ENCODE measurements at places on chromosomes 5 and 9.
A peak's percentile ranks its signal among the peaks of the same experiment; 100 is the strongest.

- DNase-seq, result no peak
Observed at GRCh38 chr9:127133739-127134167, 11.3 kb upstream of the ANGPTL2 start.

DNA sequence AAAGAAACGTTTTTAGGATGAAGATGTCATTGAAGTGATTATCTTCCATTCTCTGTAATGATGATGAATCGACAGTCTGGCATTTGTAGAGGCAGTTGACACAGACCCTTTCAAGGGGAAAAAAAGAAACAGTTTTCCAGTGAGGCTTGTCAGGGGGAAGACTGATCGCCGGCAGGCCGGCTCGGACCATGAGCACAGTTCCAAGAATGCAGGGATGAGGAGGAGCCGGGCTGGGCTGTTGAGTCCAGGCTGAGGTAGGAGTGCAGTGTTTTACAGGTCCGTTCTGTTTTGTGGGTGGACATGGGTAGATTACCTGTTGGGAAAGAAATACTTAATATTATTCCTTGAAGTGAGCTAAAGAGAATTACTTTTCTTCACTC, 194.6 kb downstream of the AOPEP start:
- DNase-seq, result no peak

GRCh38 chr9:72527801-72528195, 6.4 kb downstream of the TMC1 start:
- DNase-seq, result no peak

GRCh38 chr5:177382423-177383029, 1.7 kb upstream of the SLC34A1 start:
- DNase-seq, result no peak

DNA sequence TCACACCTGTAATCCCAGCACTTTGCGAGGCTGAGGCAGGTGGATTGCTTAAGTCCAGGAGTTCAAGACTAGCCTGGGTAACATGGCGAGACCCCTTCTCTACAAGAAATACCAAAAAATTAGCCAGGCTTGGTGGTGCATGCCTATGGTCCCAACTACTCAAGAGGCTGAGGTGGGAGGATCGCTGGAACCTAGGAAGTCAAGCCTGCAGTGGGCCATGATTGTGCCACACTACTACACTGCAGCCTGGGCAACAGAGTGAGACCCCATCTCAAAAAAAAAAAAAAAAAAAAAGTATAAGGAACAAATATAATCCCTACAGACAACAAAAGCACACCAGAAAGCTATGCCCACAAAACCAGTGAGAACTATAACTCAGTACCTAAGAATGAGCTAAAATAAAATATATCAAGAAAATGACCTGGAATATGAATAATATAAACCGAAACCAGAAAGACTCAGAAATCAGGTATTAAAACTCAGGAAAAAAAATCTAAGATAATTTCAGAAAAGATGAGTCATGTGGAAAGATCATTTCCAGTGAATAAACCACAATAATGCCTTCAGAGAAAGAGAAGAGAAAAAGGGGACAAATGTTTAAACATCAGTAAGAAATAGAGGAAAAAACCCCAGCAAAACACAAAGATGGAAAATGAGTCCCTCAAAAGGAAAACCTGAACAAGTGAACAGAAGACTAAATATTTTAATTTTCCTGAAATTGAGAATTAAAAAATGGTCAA, 57.4 kb downstream of the GOLPH3 start:
- no peak for DNase-seq

GRCh38 chr9:116042321-116042720, 111.3 kb upstream of the PAPPA start:
- no peak for DNase-seq

GRCh38 chr9:97623946-97624345, 9.2 kb downstream of the TSTD2 start:
- no peak for DNase-seq

GRCh38 chr9:75087289-75087823, 599 bp downstream of the NMRK1 start:
- peak; percentile 36 for DNase-seq

DNA sequence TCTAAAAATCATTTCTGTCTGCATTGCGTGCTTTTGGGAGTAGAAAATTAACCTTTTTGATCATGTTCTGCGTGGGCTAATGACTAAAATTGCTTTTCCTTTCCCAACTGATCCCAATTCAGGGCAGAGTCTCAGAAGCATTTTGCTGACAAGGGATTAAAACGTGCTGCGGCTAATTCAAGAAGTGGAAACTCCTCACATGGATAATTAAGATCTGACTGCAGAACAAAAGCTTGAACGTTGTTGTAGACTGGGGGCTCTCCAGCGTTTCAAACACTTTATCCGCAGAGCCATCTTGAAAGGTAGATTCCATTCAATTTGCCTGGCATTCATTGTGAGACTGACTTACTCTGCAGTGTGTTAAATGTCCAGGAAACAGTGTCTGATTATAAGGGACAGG, 485.3 kb upstream of the DMAC1 start:
- DNase-seq, result no peak

DNA sequence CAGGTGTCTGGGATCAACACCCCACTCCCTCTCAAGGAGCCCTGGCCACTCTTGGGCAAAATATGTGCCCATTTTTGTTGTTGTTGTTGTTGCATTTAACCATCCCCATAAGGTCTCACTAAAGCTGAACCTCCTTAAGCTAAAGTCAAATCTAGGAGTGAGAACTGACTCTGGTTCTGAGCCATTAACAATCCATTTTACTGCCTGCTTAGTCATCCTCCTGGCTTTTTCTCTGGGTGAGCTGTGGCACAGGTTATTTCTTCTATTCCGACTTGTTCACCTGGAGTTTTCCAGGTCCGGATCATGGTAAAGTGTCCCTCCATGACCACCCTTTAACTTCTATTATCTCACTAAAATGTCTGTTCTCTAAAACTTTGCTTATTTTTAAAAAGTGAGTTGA, 85.2 kb downstream of the CAMK4 start:
- DNase-seq, result no peak

GRCh38 chr5:110536120-110537115, 190.1 kb downstream of the TMEM232 start:
- DNase-seq, result no peak

DNA sequence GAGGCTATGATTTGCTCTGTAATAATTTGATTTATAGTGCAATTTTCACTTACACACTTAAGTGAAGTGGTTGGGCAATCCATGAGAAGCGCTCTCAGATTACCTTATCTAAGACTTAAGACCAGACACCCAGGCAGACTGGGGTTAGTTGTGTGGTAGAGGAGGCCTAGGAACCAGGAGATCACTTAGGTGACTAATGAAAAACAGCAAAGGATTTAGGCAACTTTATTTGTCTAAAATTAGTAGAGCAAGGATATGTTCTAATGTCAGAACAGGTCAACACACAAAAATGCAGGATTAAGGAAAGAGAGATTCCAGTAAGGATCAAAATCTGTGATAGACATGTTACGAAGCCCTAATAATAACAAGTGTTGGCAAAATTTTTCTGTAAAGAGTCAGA, 913.8 kb downstream of the TLE1 start:
- DNase-seq, result no peak

DNA sequence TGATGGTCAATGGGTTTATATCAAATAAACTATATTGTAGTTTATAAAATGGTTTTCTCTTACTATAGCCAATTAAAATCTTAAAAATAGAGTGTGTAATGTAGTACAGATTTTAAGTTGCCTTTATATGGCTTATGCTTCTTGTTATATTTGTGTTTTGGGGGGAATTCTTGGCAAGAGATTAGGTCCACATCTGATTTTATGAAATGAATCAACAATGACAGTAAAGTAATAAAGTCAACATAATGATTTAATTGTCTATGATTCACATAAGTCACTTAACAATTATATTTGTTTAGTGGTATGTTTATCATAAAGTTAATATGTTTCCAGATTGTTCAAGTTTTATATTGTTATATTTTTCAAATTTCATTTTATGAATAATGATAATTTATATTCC, 164.8 kb downstream of the COMMD10 start:
- no peak for DNase-seq

- DNase-seq, result no peak
Observed at GRCh38 chr5:142669477-142669876, 16.4 kb downstream of the FGF1 start.

DNA sequence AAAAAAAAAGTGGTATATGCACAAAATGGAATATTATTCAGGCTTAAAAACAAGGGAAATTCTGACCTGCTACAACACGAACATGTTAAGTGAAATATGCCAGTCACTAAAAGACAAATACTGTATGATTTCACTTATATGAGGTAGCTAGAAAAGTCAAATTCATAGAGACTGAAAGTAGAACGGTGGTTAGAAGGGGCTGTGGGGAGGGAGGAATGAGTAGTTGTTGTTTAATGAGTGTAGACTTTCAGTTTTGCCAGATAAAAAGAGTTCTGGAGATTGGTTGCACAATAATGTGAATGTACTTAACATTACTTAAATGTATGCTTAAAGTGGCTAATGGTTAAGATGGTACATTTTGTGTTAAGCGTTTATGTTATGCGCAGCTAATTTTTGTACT, 79.5 kb upstream of the IL12B start:
- no peak for DNase-seq

DNA sequence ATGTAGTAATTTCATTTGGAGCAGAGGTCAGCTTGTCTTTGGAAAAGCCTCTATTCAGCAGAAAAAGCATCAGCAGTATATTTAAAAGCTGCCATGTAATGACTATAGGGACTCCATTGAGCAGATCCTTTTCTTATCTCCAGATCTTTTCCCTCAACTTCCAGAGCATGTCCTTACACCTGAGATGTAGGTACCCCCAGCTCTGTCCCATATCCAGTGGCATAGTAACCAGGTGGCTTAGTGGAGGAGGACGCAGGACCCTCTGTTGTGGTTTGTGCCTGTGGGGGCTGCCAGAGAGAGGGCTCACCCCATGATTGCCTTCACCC, 61.5 kb downstream of the RCL1 start:
- no peak for DNase-seq

- peak; percentile 8 for DNase-seq
Observed at GRCh38 chr5:160629003-160629402, 207.3 kb downstream of the PTTG1 start.

GRCh38 chr5:54895816-54896341, 89.5 kb downstream of the ESM1 start:
- DNase-seq, result peak; percentile 44

- no peak for DNase-seq
Observed at GRCh38 chr5:79630444-79630843, 18.2 kb downstream of the TENT2 start.

DNA sequence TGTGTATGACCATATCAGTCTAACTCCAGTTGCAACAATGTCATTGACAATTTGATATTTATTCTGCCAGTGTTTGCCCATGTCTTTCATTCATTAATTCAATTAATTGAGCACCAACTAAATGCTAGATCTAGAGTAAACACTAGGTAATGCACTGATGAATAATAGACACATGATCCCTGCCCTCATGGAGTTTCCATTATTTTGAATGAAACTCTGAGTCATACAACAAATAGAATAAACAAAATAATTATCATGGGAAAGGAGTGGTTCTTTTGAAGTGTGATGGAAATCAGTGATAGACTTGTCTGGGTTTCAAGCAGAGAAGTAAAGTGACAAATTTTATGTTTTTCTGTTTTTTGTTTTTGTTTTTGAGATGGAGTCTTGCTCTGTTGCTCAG, 4.6 kb downstream of the ARHGEF37 start:
- DNase-seq, result no peak

DNA sequence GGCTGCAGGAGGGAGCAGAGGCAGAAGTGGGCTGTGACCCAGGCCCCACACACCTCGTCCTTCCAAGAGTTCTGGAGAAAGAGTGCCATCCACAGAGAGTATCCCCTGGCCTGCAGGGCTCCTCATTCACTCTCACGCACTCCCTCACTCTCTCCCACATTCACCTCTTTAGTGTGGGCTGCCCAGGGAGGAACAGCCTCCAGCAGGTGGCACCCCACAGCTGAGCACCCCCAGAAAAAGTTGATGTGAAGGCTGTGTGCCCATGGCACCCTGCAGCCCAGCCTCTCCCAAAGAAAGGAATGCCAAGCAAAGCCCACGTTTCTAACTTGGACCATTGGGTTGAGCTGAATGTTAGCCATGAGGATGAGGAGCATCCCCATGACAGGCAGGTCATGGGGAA, 4.5 kb upstream of the SHC3 start:
- no peak for DNase-seq

DNA sequence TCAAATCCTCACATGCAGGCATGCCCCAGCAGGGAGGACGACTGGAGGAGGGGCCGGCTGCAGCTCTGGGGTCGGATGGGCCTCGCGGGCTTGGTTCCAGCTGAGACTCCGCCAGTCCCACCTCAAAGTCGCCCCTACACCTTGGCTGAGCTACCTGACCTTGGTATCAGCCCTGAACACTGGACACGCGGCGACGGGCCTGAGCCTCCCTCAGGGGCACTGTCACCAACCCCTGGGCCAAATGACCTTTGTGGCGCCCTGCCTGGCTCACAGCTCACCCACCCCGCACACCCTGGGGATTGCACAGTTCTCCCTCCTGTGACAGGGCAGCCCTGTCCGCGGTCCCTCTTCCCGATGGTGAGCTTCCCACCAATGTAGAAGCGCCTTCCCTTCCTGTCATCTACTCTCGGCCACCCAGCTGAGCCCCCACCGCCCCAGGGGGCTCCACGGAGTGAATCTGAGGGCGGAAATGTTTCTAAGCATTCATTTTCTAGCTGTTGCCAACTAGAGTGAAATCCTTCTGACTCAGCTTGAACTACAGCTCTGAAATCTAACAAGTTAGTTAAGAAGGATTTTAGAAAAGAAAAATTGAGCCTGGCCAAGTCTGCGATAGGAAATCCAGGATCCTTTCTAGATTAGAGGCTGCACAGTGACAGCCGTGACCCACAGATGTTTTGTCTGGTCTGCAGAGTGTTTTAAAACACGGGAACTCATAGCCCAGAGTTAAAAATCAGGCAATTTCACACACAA, 138.9 kb upstream of the PHYKPL start:
- DNase-seq, result no peak

GRCh38 chr5:58786711-58787303, 203.9 kb downstream of the RAB3C start:
- no peak for DNase-seq

GRCh38 chr9:75111019-75111622, 22.8 kb downstream of the OSTF1 start:
- no peak for DNase-seq

DNA sequence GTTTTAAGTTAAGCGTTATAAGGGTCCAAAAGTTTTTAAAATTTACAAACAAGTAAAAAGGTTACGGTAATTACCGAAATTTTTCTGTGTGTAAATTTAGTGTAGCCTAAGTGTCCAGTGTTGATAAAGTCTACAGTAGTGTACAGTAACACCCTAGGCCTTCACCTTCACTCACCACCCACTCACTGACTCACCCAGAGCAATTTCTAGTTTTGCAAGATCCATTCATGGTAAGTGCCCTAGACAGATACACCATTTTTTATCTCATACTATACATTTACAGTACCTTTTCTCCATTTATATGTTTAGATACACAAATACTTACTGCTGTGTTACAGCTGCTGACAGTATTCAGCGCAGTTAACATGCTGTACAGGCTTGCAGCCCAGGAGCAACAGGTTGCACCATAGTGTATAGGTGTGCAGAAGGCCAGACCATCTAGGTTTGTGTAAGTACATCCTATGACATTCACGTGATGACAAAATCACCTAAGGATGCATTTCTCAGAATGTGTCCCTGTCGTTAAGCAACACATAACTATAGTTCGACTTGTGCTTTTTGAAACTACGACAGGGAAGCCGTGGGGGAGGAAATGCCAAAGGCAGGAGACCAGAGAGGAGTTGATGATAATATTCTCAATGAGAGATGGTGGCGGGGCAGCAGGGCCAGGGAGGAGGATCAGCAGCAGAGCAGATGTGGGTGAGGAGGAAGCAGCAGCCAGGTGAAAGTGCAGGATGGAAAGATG, 48.6 kb downstream of the PSMB7 start:
- no peak for DNase-seq

- DNase-seq, result no peak
Observed at GRCh38 chr5:68141494-68141893, 74.1 kb upstream of the PIK3R1 start.

GRCh38 chr5:137440795-137441194, 58.3 kb downstream of the SPOCK1 start:
- peak; percentile 73 for DNase-seq
